Cerebellum (tissue), 4 donors: ENCODE measurements at places on chromosomes 16 and 17.

- no peak for DNase-seq
These were observed 3.3 kb upstream of the PRSS33 start for GRCh38 chr16:2790631-2791030.

GRCh38 chr16:57774705-57775285, 27.5 kb downstream of the KIFC3 start:
- DNase-seq, result no peak

- no peak for DNase-seq
These were observed at the start of gene HBM for GRCh38 chr16:165539-166374. HBM (plus strand) TSS chr16:165978; CDS start chr16:165998, 20 bp downstream.

DNA sequence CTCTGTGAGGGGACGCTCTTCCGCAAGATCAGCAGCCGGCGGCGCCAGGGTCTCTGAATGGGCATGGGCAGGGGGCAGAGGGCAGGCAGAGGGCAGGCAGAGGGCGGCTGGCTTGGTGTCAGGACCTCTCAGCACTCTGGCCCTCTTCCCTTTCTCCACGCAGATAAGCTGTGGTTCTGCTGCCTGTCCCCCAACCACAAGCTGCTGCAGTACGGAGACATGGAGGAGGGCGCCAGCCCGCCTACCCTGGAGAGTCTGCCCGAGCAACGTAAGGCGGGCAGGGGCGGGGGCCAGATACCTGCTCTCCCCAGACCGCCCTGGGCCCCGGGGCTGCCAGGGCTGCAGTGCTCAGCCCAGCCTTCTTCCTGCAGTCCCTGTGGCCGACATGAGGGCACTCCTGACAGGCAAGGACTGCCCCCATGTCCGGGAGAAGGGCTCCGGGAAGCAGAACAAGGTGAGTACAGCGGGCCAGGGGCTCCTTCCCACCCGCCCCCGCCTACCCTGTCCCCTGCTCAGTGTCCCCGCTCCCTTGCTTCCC, 4.1 kb downstream of the ELMO3 start:
- no peak for DNase-seq

- DNase-seq, result no peak
These were observed 24.5 kb downstream of the CDK5RAP3 start for GRCh38 chr17:47995241-47995935.

GRCh38 chr16:72901000-72901627, 146.8 kb downstream of the ZFHX3 start:
- DNase-seq, result no peak

DNA sequence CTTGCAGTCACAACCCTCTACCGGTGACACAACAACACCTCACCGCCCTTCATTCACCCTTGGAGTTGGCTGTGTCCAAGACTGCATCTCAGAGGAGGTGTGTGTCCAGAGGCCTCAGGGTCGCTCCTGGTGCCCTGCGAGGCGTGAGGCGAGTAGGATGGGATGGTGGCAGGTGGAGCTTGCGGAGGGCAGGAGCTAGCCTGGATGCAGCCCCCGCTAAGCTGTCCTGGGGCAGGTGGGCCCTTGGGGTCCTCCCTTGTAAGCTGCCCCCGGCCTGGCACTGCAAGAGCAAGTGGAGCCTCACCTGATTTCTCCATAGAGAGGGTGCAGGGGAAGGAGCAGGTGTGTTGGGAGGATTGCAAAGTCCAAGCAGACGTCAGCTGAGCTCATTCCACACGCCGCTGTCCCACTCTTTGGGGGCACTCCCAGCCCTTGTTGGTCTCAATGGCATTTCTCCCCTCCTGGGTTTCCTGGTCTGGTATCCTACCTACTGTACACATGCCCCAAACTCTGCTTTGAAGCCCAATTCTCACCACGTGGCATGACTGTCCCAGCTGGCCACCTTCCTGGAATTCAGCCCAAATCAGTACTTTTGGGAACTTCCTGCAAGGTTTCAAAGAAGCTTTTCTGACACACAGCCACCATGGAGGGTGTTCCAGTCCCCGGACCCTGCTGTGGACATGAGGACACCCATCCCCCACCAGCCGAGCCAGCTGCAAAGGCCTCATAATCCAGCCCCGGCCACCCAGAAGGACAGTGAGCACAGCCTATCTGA, 18.1 kb upstream of the ICAM2 start:
- no peak for DNase-seq
